Activated CD4-positive, alpha-beta memory T cell treated with anti-CD3 and anti-CD28 coated beads for 36 hours (primary cell): ENCODE measurements at places on chromosomes 5 and 9. TPM values are rescaled to one million over a fixed set of nuclear protein-coding genes. Genes with fewer than 3 reads are reported as not detected.
A peak's percentile ranks its signal among the peaks of the same experiment; 100 is the strongest.

DNA sequence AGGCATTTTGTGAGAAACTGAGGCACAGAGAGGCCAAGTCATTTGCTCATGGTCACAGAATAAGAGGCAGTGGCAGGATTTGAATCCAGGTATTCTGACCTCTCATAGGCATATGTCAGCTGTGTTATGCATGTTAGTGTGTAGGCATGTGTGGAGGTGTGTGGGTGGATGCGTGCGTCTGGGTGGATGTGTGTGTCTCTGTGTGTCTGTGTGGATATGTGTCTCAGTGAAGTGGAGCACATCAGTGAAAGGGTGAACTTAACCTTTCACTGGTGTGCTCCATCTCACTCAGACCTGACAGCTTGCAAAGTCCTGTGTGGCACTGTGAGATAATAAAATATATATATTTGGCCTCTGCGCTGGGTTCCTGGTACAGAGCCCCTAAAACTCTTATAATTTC is 32.0 kb upstream of the SMU1 start:
- DNase-seq = no peak
- no peak overlapping the region for H3K4me3 ChIP-seq
- no peaks in the 10 kb centered on the region for H3K27me3 ChIP-seq
- H3K36me3 ChIP-seq = peaks cover 12% of the 10 kb centered on the region

DNA sequence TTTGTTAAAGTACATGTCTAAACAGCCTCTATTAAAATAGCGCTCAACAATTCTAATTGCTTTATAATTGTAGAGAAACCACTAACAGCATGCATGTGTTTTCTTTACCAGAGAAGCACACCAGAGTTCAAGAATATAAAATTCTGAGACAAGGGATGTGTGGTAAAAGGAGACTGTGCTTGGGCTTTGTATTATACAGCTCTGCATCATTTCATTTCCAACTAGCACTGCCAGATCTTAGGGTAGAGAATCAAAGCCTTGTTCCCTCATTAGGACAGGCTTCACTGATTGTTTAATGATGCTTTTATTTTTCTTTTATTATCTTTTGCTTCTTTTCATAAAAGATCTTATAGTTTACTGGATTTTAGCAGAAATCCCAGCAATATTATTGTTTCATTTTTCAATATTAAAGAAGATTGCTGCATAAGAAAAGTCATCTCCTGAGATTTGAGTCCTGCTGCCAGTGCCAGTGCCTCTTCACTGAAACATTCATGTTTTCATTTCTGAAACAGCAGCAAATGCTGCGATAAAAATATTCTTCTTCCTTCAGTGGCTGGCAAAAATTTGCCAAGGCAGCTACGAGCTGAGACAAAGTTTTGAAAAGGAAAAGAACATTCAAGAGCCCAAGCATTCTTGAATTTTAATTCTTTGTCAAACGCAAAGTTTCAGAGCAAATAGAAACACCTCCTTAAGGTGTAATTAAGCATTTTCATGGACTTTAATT is 491.0 kb upstream of the PIK3R1 start:
- no peaks in the 10 kb centered on the region for H3K27me3 ChIP-seq
- no peak for DNase-seq
- no peaks in the 10 kb centered on the region for H3K36me3 ChIP-seq

DNA sequence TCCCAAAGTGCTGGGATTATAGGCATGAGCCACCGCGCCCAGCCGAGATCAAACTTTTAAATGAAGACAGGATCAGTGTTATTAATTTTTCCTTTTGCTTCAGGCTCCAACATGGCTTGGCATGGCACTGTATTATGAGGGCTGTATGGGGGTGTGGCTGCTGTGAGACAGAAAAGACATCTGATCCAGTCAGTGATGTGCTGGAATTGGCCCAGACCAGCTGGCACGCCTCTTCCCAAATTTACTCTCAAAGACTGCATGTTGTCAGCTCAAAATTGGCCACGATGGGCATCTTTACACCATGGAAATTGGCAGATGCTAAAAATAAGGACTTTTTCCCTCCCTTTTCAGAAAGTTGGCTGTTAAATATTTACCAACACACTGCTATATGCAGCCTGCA is 12.1 kb upstream of the COL27A1 start:
- H3K36me3 ChIP-seq = no peaks in the 10 kb centered on the region
- no peak overlapping the region for H3K4me3 ChIP-seq
- DNase-seq = no peak
- peaks cover 11% of the 10 kb centered on the region for H3K27me3 ChIP-seq

PCAT7 gene
- not detected for total RNA-seq

DNA sequence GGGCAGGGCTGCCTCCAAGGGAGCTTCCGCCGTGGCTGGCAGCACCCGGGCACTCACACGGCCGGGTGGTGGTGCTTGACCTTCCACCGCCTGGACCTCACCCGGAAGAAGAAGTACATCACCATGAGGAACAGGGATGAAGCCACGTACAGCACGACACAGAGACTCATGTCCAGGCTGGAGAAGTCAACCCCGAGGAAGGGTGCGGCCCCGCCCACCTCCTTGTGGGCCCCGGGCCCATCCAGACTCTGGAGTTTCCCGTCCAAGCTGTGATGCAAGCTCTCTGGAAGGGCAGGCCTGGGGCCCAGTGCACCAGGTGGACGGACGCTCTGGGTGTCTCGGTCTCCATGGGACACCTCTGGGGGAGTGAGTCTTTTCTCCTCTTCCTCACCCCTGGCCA is 3.7 kb upstream of the LHX3 start:
- no peak for DNase-seq
- H3K4me3 ChIP-seq = no peak overlapping the region
- no peak overlapping the region for H3K27ac ChIP-seq
- peaks cover 23% of the 10 kb centered on the region for H3K36me3 ChIP-seq
- H3K4me1 ChIP-seq = no peaks in the 10 kb centered on the region

ACOT12 gene
- total RNA-seq = not detected

SEC24A gene
- 31.4 TPM for total RNA-seq

- no peak for DNase-seq
- no peak overlapping the region for H3K4me3 ChIP-seq
- H3K4me1 ChIP-seq = no peaks in the 10 kb centered on the region
- H3K27ac ChIP-seq = no peak overlapping the region
Measured at GRCh38 chr5:171288066-171288465, 21.0 kb upstream of the TLX3 start.

DNA sequence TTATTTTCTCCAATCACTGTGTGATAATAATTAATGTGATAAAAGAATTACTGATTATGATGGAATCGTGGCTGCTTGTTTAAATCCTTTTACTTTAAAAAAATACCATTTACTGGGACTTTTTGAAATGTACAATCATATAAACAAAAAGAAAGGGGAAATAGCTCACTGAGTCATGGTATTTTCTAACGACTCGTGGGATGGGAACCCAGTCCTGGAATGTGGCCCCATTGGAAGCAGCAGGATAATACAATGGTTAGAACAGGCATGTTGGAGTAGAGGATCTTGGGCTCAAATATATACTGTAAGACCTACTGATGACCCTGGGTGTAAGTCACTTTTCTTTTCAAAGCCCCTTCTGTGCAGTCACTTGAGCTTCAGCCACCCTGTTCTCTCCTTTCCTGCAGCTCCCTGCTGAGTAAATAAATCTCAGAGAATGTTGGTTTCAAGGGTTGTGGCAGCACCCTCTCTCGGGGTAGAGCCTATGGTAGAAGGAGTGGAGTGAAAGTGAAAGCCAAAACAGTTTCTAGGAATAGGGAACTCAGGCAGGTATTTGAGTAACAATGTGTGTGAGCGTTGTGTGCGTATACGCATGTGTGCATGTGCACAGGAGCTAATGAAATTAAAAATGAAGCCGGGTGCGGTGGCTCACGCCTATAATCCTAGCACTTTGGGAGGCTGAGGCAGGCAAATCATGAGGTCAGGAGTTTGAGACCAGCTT is 40.8 kb upstream of the LARP1 start:
- DNase-seq = peak; percentile 8
- no peaks in the 10 kb centered on the region for H3K36me3 ChIP-seq
- H3K4me1 ChIP-seq = peaks cover 5% of the 10 kb centered on the region

HTR4 gene
- total RNA-seq = not detected

GRCh38 chr9:124306098-124306735 is 48.5 kb downstream of the NEK6 start:
- H3K4me1 ChIP-seq = peaks cover 10% of the 10 kb centered on the region
- H3K27me3 ChIP-seq = no peaks in the 10 kb centered on the region
- no peak overlapping the region for H3K4me3 ChIP-seq
- no peak for DNase-seq
- no peak overlapping the region for H3K27ac ChIP-seq

GRCh38 chr5:131441184-131441583 is 177.3 kb downstream of the CDC42SE2 start:
- no peaks in the 10 kb centered on the region for H3K27me3 ChIP-seq
- peaks cover 33% of the 10 kb centered on the region for H3K36me3 ChIP-seq
- DNase-seq = no peak
- H3K27ac ChIP-seq = no peak overlapping the region

GRCh38 chr9:123460091-123460490 is 104.1 kb downstream of the CRB2 start:
- H3K27ac ChIP-seq = no peak overlapping the region
- H3K36me3 ChIP-seq = no peaks in the 10 kb centered on the region
- no peak overlapping the region for H3K4me3 ChIP-seq
- no peaks in the 10 kb centered on the region for H3K4me1 ChIP-seq
- DNase-seq = no peak

GRCh38 chr5:33892620-33893137 is 889 bp upstream of the ADAMTS12 start:
- H3K4me3 ChIP-seq = no peak overlapping the region
- peaks cover 43% of the 10 kb centered on the region for H3K27me3 ChIP-seq
- H3K27ac ChIP-seq = no peak overlapping the region
- H3K36me3 ChIP-seq = no peaks in the 10 kb centered on the region

INSYN2B gene
- total RNA-seq = not detected

PITX1 gene
- 0.22 TPM for total RNA-seq

DNA sequence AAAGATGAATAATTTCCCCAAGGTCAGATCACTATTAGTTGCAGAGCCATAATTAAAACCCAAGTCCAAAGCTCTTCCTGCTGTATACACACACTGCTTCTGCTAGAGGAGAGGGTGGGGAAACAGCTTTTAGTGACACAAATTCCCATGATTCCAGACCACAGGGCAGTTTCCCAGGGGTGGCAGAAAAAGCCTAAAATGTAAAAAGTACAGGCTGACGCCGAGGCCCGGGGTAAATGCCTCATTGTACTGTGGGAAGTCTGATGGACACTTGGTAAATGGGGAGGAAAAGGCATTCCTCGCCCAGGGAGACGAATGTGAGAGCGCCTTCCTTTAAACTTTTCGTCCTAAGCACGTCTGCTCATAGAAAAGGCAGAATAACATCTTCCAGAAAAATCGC is 65.7 kb downstream of the DENND1A start:
- H3K27me3 ChIP-seq = no peaks in the 10 kb centered on the region
- no peak overlapping the region for H3K27ac ChIP-seq
- H3K4me1 ChIP-seq = peaks cover 30% of the 10 kb centered on the region

- H3K27me3 ChIP-seq = peaks cover 56% of the 10 kb centered on the region
- H3K27ac ChIP-seq = peak within 1 kb of the TSS; percentile 63
- peaks cover 20% of the 10 kb centered on the region for H3K36me3 ChIP-seq
- peak; percentile 43 for DNase-seq
- H3K4me1 ChIP-seq = peaks cover 4% of the 10 kb centered on the region
Measured at GRCh38 chr5:141430332-141431113, at the start of gene PCDHGA12. Gene PCDHGA12, plus strand, starts transcription at chr5:141430507. Its CDS starts 253 bp downstream, at chr5:141430760.

GRCh38 chr9:19320495-19320894 is 59.5 kb downstream of the RPS6 start:
- H3K4me1 ChIP-seq = peaks cover 3% of the 10 kb centered on the region
- H3K4me3 ChIP-seq = no peak overlapping the region
- H3K27ac ChIP-seq = no peak overlapping the region

SERF1B gene
- total RNA-seq = 19.5 TPM

DNA sequence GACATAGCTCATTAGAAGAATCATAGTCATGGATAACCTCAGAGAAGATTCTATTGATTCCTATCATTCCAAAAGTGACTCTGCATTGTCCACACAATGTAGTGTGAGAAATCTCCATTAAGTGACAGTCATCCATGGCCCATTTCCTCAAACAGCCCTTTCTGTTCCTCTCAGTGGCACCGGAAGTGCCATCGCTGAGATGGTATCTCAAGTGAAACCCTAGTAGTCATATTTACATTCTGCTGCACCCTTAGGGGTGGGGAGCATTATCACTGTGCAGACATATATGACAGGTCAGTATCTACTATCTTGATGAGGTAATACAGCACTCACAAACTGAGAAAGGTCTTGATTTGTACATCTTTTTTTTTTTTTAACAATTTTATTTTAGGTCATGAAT is 55.4 kb upstream of the MIER3 start:
- peaks cover 2% of the 10 kb centered on the region for H3K27me3 ChIP-seq
- no peaks in the 10 kb centered on the region for H3K4me1 ChIP-seq
- no peaks in the 10 kb centered on the region for H3K36me3 ChIP-seq

DNA sequence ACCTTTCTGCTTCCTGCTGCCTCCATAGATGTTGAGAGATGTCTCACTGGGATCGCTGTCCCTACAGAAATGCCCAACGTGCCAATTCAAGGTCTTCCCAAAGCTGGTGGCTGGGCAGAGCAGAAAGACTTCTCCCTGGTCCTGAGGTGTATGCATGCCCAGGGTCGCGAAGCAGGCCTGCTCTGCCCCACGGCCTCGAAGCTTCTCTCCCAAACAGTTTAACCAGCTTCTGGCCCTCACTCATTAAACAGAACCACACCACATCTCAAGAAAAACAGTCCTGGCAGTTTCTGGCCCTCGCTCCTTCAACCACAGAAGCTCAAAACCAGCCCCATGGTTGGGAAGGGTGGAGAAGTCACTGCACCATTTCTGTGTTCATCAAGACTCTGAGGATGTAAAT is 14.7 kb upstream of the SMIM32 start:
- H3K27me3 ChIP-seq = peaks cover 18% of the 10 kb centered on the region
- H3K4me1 ChIP-seq = no peaks in the 10 kb centered on the region
- H3K36me3 ChIP-seq = no peaks in the 10 kb centered on the region
- DNase-seq = no peak
- H3K4me3 ChIP-seq = no peak overlapping the region
- H3K27ac ChIP-seq = no peak overlapping the region

DNA sequence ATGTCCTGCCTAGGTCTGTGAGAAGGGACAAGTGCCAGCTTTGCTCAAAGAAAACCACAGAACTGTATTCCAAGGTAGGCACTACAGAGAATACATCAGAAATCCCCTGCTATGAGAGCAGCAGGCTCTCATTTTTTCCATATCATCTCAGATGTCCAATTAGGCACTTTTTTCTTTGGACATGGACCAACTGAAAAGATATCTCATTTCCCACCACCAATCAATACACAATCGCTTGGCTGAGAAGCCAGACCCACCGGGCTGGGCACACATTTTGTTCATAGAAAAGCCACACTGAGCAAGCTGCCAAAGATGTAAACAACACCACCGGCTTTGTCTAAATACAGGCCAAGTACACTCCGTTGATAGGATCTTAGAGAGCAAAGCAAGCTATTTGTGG is 25.9 kb downstream of the STOM start:
- peaks cover 8% of the 10 kb centered on the region for H3K4me1 ChIP-seq
- H3K4me3 ChIP-seq = no peak overlapping the region
- no peak for DNase-seq
- no peak overlapping the region for H3K27ac ChIP-seq
